ENCODE measurements at places on chromosomes 6 and 20. TPM values are rescaled to one million over a fixed set of nuclear protein-coding genes. Genes with fewer than 3 reads are reported as not detected.

DNA sequence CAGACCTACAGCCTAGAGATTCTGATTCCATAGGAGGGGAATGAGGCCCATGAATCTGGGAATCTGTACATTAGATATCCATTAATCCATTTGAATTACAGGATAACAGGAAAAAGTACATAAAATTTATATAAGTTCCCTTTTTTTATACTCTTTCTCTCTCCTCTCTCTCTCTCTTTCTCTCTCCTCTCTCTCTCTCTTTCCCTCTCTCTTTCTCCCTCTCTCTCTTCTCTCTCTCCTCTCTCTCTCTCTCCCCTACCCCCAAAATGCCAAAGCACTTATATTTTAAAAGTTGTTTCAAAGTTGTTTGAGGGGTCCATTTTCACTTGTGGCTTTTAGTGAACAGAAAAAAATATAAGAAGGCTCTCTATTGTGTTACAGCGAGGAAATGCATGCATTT lies 15.1 kb downstream of the TSHZ2 start:
- no peak overlapping the region for H3K4me3 ChIP-seq
- no peak for DNase-seq
- H3K4me1 ChIP-seq: no peaks in the 10 kb centered on the region
- no peak overlapping the region for H3K27ac ChIP-seq

- DNase-seq: no peak
- H3K36me3 ChIP-seq: no peaks in the 10 kb centered on the region
- H3K4me3 ChIP-seq: no peak overlapping the region
- H3K4me1 ChIP-seq: no peaks in the 10 kb centered on the region
- no peak overlapping the region for H3K27ac ChIP-seq
Observed at GRCh38 chr6:151869345-151869744, 61.9 kb downstream of the ESR1 start.

DNA sequence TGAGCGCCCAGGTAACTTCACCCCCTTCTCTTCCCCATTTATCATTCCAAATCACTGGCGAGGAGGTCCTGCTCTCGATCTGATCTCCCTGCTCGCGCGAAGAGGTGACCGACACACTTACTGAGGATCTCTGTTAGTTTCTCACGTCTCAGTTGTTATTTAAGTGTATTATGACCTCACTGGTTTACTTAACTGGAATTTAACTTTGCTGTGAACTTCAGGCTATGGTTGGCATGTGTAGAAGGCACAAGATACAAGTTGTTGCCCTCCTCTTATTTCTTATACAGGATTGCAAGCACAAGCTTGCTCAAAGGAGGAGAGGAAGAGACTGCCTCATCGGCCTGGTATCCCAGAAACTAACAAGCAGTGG lies 1.2 kb downstream of the RNF217 start:
- H3K4me1 ChIP-seq: peaks cover 10% of the 10 kb centered on the region
- H3K4me3 ChIP-seq: no peak overlapping the region
- H3K27me3 ChIP-seq: no peaks in the 10 kb centered on the region

GRCh38 chr20:1313236-1313964 lies 15.5 kb downstream of the SDCBP2 start:
- H3K4me3 ChIP-seq: no peak overlapping the region
- H3K4me1 ChIP-seq: peaks cover 6% of the 10 kb centered on the region
- no peaks in the 10 kb centered on the region for H3K27me3 ChIP-seq
- DNase-seq: peak; percentile 58
- H3K27ac ChIP-seq: no peak overlapping the region
- H3K36me3 ChIP-seq: no peaks in the 10 kb centered on the region

DNA sequence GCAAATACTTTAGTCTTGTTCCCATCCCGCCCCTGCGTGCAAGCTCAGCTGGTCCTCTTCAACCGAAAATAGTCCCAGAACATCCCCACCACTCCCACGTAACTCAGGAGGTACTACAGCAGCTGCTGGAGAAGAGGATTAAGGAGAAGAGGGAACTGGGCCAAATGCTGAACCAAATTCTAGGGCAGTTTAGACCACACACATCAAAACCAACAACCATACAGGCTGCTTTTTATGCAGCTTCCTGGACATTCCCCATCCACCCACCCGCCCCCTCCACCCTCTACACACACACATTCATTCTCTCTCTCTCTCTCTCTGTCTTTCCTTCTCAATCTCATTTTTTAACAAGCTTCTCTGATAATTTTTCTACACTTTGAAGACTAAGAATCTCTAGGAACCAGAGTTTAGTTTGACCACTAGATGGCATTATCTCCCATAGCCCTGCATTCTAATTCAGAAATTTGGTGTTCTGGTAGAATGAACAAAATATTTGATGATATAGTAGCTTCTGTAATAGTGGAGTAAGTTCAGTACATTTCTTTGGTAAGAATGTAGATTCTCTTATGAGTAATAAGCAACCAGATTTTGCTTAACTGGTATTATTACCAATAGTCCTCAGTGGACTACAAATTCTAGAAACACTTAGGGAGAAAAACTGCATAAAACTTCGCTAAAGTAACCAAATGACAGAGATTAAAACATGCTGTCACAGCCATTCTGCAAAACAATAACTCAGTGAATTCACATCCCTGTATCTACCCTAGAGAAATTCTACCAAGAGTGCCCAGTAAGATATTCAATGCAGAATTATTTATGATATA lies 52.1 kb upstream of the BEND6 start:
- H3K27me3 ChIP-seq: no peaks in the 10 kb centered on the region
- no peak overlapping the region for H3K4me3 ChIP-seq
- DNase-seq: peak; percentile 65
- H3K27ac ChIP-seq: no peak overlapping the region
- no peaks in the 10 kb centered on the region for H3K36me3 ChIP-seq

- H3K4me1 ChIP-seq: no peaks in the 10 kb centered on the region
- DNase-seq: no peak
- no peaks in the 10 kb centered on the region for H3K27me3 ChIP-seq
- no peaks in the 10 kb centered on the region for H3K36me3 ChIP-seq
Observed at GRCh38 chr6:56151609-56152224, 95.7 kb downstream of the COL21A1 start.

DNA sequence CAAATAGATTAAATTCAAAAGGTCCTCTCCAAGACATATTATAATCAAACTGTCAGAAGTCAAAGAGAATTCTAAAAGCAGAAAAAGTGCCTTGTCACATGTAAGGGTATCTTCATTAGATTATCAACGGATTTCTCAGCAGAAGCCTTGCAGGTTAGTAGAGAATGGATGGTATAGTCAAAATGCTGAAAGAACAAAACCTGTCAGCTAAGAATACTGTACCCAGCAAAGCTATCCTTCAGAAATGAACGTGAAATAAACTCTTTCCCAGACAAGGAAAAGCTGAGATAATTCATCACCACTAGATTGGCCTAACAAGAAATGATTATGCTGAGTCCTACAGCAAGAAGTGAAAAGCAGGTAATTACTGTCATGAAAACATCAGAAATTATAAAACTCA lies 92.9 kb downstream of the STXBP5 start:
- no peak overlapping the region for H3K27ac ChIP-seq
- no peaks in the 10 kb centered on the region for H3K4me1 ChIP-seq
- peaks cover 7% of the 10 kb centered on the region for H3K36me3 ChIP-seq
- no peak overlapping the region for H3K4me3 ChIP-seq

GRCh38 chr6:44235269-44235668 lies 11.6 kb upstream of the HSP90AB1 start:
- no peaks in the 10 kb centered on the region for H3K27me3 ChIP-seq
- H3K4me1 ChIP-seq: peaks cover 20% of the 10 kb centered on the region
- no peaks in the 10 kb centered on the region for H3K36me3 ChIP-seq
- H3K27ac ChIP-seq: no peak overlapping the region

GRCh38 chr20:49924247-49924646 lies 8.9 kb upstream of the SPATA2 start:
- no peak for DNase-seq
- no peak overlapping the region for H3K4me3 ChIP-seq
- no peaks in the 10 kb centered on the region for H3K4me1 ChIP-seq
- H3K27ac ChIP-seq: no peak overlapping the region
- no peaks in the 10 kb centered on the region for H3K36me3 ChIP-seq

DNA sequence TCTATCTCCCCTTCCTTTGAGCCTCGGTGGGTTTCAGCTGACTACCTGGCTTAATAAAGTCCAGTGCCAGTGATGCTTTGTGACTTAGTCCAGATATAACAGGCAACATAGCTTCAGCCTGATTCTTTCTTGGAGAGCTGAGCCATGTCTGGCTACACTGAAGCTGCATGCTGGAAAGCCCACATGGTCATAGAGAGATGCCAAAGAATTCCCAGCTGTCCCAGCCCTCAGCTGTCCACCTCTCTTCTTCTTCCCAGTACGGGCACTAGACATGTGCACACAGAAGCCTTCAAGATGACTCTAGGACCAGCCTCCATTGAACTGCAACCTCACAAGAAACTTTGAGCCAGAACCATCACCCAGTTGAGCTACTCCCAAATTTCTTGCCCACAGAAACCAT lies 154.1 kb upstream of the MYLIP start:
- no peaks in the 10 kb centered on the region for H3K4me1 ChIP-seq
- H3K4me3 ChIP-seq: no peak overlapping the region
- no peaks in the 10 kb centered on the region for H3K36me3 ChIP-seq
- no peaks in the 10 kb centered on the region for H3K27me3 ChIP-seq

GRCh38 chr6:169332250-169332649 lies 78.6 kb upstream of the THBS2 start:
- no peaks in the 10 kb centered on the region for H3K4me1 ChIP-seq
- no peaks in the 10 kb centered on the region for H3K36me3 ChIP-seq
- H3K27me3 ChIP-seq: no peaks in the 10 kb centered on the region
- DNase-seq: no peak
- H3K4me3 ChIP-seq: no peak overlapping the region
- no peak overlapping the region for H3K27ac ChIP-seq

DNA sequence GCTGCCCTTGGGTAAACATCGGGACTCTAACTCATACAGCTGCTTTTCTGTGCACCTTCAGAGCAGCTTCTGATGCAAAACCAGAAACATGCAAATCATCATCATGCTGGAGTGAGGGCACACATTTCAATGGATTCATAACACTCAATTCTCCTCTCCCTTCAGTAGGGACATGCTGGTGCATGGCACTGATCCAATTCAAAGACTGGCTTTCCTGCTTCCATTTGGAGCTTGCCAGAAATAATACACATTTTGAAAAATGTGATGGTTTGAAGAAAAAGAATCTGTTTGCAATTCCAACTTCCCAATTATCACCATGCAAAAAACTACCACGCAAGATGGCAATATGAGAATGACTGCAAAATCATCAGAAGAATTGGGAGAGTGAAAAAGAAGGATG lies 65.2 kb upstream of the PDE10A start:
- no peak for DNase-seq
- no peaks in the 10 kb centered on the region for H3K27me3 ChIP-seq
- no peaks in the 10 kb centered on the region for H3K36me3 ChIP-seq
- H3K4me3 ChIP-seq: no peak overlapping the region

DNA sequence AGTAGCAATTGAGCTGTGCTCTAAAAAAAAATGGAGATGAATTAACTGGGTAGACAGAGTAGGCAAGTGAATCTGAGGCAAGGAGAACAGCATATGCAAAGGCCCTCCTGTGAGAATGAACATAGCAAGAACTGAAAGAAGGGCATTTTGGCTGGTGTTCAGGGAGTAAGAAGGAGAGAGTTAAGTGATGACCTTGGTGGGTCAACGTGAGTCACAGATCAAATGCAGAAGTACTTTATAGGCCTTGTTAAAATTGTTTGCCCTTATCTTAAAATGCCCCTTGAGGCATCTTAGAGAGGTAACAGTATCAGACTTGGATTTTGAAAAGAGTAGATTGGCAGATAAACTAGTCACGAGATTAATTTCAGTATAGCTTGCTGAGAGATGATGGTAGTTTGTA lies 24.5 kb downstream of the NDUFAF5 start:
- no peak overlapping the region for H3K4me3 ChIP-seq
- no peaks in the 10 kb centered on the region for H3K4me1 ChIP-seq
- H3K27ac ChIP-seq: no peak overlapping the region

GRCh38 chr6:5556011-5556410 lies 294.7 kb downstream of the FARS2 start:
- H3K4me3 ChIP-seq: no peak overlapping the region
- H3K27ac ChIP-seq: no peak overlapping the region
- no peaks in the 10 kb centered on the region for H3K4me1 ChIP-seq
- DNase-seq: no peak

DNA sequence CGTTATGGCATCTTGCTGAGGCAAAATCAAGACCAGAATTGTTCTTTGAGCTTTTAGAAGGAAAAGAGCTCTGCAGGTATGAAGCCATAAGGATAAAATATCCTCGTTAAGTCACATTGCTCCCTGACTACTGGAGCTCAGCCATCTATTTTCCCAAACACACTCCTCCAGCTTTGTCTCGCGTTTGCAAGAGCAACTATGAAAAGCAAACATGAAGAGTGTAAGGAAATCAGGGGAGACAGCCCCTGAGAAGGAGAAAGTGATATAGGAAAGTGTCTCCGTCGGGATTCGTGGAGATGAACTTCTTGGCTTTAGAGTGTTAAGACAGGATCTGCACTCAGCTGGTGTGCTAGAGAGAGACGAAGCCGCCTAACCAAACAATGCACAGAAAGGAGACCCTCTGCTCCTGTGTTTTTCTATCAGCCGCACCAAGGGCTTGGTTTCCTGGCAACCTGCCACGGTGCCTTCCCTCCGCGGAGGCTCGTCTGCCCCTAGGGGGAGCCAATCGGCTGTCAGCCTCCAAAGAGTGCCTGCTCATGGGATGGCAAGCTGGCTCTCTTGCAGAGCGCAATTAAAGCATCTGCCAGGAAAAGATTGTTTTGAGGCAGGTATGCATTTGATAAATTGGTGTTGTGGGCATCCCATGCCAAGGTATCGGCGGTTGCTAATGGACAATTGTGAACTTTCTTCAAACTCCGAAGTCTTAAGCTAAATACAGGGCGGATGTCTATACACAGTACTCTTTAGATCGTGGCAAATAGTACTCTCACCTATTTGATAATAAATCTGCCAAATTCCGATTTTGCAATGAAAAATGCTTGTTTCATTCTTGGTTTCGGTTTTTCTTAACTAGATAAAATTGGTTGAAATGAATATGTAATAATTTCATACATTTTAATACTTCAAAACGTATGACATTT lies 603.2 kb downstream of the RNF144B start:
- no peaks in the 10 kb centered on the region for H3K4me1 ChIP-seq
- no peaks in the 10 kb centered on the region for H3K27me3 ChIP-seq
- H3K27ac ChIP-seq: no peak overlapping the region
- no peaks in the 10 kb centered on the region for H3K36me3 ChIP-seq
- DNase-seq: no peak

EDN3 gene
- total RNA-seq: 0.41 TPM

CD40 gene
- total RNA-seq: 7.2 TPM

C6orf58 gene
- total RNA-seq: not detected

PKIG gene
- 1.5 TPM for total RNA-seq

ARFGEF2 gene
- total RNA-seq: 22.7 TPM

TNXB gene
- 13.5 TPM for total RNA-seq

PSORS1C1 gene
- total RNA-seq: not detected

NOX3 gene
- total RNA-seq: not detected

TRIM10 gene
- total RNA-seq: not detected

TGM3 gene
- total RNA-seq: not detected

BMP6 gene
- 2.6 TPM for total RNA-seq

TRIM40 gene
- total RNA-seq: not detected

ENPP4 gene
- total RNA-seq: 26.6 TPM

RIPPLY2 gene
- total RNA-seq: not detected

CHRNA4 gene
- not detected for total RNA-seq
